Stomach (tissue), 19 donors: ENCODE measurements at places on chromosomes 6 and 20. TPM values are rescaled to one million over a fixed set of nuclear protein-coding genes. Genes with fewer than 3 reads are reported as not detected.
A peak's percentile ranks its signal among the peaks of the same experiment; 100 is the strongest.

The OPRM1 gene
- total RNA-seq = not detected

DNA sequence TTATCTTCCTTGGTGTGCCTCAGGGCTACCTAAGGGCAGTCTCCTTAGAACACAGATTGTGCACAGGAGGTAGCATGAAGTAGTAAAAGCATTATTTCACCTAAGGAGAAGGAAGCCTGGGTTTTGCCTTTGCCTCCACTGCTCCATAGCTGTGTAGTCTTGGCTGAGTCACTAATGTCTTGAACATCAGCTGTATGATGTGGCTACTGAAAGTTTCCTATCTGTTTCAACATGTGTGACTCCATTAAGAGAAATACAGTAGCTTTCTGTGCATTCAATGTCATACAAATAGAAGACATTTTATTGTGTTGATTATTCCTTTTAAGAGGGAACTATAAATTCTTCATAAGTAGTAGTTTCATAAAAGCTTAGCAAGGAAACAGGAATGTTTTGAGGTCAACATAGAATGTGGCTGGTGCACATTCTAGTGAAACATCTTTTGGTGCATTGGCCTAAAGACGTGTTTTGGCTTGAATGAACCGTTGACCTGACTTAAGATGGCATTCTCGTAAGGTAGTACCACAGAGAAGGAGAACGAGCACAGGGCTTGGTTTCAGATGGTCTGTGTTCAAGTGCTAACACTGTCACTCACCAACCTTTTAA lies 70.6 kb downstream of the CTNNBL1 start:
- no peaks in the 10 kb centered on the region for H3K4me1 ChIP-seq
- no peak overlapping the region for H3K4me3 ChIP-seq
- peaks cover 55% of the 10 kb centered on the region for H3K36me3 ChIP-seq
- no peaks in the 10 kb centered on the region for H3K27me3 ChIP-seq
- no peak overlapping the region for H3K27ac ChIP-seq

DNA sequence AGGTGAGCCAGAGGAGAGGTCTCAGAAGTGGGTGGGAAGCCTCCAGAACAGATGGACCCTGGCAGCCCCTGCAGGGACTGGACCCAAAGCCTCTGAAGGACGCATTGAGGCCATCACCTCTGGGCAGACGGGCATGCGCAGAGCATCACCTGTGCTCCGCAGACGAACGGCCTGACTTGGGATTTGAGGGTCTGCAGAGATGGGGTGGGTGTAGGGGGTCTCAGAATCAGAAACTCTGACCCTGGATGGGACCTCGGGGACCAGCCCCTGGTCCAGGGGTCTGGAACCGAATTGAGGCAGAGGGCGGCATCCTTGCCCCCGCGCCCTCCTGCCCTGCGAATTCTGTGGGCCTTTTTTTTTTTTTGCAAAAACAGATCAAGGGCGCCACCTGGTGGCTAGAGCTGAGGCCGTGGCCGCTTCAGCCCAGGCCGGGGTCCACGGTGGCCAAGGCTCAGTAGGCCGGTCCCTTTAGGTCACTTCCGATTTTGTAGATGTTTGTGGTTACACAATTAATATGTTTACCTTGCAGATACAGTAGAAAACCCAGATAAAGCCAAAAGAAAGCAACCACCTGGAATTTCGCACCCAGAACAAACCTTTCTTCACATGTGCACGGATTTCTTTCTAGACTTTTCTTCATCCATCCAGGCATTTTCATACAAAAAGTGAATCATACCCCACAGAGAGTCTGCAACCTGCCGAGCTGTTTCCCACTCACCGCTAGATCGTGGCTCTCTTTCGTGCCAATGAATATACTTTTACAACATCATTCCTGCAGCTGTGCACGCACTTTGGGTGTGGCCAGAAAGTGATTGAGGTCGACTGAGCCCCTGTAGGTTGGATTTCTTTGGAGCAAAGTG lies 25.9 kb downstream of the ZBP1 start:
- H3K4me1 ChIP-seq = peaks cover 15% of the 10 kb centered on the region
- no peaks in the 10 kb centered on the region for H3K36me3 ChIP-seq
- peaks cover 20% of the 10 kb centered on the region for H3K27me3 ChIP-seq
- no peak overlapping the region for H3K27ac ChIP-seq
- DNase-seq = peak; percentile 62

DNA sequence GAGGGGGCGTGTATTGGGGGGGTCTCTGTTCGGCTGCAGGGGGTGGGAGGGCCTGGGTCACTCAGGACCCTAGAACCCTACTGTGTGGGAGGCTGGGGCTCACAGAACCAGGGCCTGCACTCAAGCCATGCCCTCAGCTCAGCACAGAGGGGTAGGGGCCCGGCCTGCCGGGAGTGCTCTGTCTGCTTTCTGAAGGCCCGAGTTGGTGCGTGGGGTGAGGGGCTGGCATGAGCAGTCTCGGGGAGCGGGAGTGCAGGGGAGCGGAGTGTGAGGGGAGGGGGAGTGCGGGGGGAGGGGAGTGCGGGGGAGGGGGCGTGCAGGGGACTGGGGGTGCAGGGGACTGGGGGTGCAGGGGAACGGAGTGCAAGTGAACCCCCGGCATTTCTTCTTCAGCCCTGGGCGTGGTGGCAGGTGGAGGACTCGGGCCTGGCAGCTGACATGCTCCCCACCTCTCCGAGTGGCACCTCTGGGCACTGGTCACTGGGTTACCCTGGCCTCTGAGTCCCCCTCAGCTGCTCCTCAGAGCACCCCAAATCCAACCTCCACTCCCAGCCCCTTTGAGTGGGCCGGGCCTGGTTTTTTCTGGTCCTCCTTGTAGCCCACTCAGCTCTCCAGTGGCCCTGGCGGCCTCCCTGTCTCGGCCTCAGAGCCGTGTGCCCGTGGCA lies 1.0 kb downstream of the COL20A1 start:
- H3K36me3 ChIP-seq = peaks cover 3% of the 10 kb centered on the region
- no peak for DNase-seq
- H3K27me3 ChIP-seq = peaks cover 56% of the 10 kb centered on the region
- H3K27ac ChIP-seq = no peak overlapping the region

GRCh38 chr6:13453771-13454251 lies 33.6 kb downstream of the GFOD1 start:
- DNase-seq = no peak
- peak overlapping the region; percentile 44 for H3K27ac ChIP-seq
- no peaks in the 10 kb centered on the region for H3K27me3 ChIP-seq
- H3K36me3 ChIP-seq = no peaks in the 10 kb centered on the region
- no peak overlapping the region for H3K4me3 ChIP-seq

GRCh38 chr6:33907227-33907626 lies 103.4 kb upstream of the MLN start:
- peaks cover 17% of the 10 kb centered on the region for H3K27me3 ChIP-seq
- H3K27ac ChIP-seq = no peak overlapping the region
- no peak overlapping the region for H3K4me3 ChIP-seq
- no peak for DNase-seq
- no peaks in the 10 kb centered on the region for H3K4me1 ChIP-seq

DNA sequence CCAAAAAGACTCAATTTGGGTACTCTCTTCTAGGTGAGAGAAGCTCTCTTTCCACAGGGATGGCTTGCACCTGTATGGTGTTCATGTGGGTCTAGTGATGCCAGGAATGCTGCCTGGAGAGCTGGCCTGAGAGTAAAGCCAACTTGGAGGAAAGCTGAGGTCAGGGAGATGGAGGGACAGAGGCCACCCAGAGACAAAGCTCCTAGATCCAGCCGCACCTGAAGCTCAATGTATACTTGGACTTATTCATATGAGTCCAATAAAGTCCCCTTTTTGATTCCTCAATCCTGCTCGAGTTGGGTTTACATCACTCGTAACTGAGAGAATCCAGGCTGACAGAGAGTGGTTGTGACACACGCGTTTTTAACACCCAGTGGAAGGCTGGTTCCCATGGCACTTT lies 33.8 kb downstream of the SULF2 start:
- no peak overlapping the region for H3K4me3 ChIP-seq
- no peak for DNase-seq
- no peaks in the 10 kb centered on the region for H3K4me1 ChIP-seq
- no peaks in the 10 kb centered on the region for H3K27me3 ChIP-seq

DNA sequence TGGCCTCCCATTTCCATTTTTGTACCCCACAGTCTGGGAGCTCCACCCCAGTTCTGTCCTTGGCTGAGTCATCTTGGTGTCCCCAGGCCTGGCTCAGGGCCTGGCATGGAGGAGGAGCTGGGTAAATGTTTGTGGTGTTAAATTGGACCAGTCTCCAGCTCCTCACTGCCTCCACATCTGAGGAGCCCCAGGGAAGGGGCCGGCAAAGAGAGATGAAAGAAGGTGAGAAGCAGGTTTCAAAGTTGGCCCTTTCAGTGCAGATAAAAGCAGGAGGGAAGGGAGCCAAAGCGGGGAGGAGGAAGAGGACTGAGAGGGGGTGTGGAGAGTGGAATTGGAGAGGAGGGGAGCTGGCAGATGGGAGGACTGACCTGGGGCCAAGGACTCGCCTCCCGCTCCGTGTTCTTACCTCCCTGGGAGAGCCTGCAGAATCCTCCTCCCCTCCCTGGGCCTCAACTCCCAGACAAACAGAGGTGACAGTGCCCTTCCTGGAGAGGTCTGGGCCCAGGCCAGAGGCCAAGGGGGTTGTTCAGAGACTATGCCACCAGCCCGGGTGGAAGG lies 89.0 kb downstream of the CD40 start:
- H3K27ac ChIP-seq = no peak overlapping the region
- peaks cover 93% of the 10 kb centered on the region for H3K27me3 ChIP-seq
- DNase-seq = no peak
- H3K4me1 ChIP-seq = peaks cover 7% of the 10 kb centered on the region
- H3K36me3 ChIP-seq = no peaks in the 10 kb centered on the region

- no peaks in the 10 kb centered on the region for H3K27me3 ChIP-seq
- H3K36me3 ChIP-seq = no peaks in the 10 kb centered on the region
- no peaks in the 10 kb centered on the region for H3K4me1 ChIP-seq
- DNase-seq = no peak
Measured at GRCh38 chr6:131998255-131998982, 47.2 kb upstream of the CCN2 start.

DNA sequence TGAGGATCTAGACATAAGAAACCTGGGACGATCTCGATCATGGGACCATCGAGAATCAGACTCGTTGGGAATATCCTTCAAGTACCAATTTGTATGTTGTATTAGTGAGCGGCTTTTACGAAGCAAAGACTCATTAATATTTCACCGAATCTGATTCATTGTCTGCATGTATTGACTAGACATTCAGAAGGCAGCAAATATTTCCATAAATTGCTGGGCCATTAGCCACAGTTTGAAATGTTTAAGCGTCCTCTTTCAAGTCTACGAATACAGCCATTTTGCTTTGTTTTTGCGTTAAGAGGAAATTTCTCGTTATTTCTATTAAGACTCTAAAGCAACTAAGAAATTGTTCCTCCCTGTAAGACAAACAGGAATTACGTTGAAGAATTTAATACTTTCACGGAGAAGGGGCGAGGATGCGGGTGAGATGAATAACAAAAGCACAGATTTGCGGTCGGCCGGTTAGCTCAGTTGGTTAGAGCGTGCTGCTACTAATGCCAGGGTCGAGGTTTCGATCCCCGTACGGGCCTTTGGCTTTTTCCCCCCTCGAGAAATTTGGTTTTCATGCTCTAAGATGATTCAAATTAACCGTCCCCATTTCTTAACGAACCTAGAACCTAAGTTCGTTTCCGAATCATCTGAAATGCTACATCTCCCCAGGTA lies 18.5 kb downstream of the POM121L2 start:
- H3K36me3 ChIP-seq = no peaks in the 10 kb centered on the region
- H3K4me1 ChIP-seq = no peaks in the 10 kb centered on the region
- H3K4me3 ChIP-seq = no peak overlapping the region
- no peak overlapping the region for H3K27ac ChIP-seq
- DNase-seq = no peak

GRCh38 chr20:49540687-49541435 lies 27.1 kb downstream of the PTGIS start:
- DNase-seq = no peak
- no peak overlapping the region for H3K4me3 ChIP-seq
- H3K27ac ChIP-seq = no peak overlapping the region
- H3K36me3 ChIP-seq = peaks cover 57% of the 10 kb centered on the region
- no peaks in the 10 kb centered on the region for H3K4me1 ChIP-seq

DNA sequence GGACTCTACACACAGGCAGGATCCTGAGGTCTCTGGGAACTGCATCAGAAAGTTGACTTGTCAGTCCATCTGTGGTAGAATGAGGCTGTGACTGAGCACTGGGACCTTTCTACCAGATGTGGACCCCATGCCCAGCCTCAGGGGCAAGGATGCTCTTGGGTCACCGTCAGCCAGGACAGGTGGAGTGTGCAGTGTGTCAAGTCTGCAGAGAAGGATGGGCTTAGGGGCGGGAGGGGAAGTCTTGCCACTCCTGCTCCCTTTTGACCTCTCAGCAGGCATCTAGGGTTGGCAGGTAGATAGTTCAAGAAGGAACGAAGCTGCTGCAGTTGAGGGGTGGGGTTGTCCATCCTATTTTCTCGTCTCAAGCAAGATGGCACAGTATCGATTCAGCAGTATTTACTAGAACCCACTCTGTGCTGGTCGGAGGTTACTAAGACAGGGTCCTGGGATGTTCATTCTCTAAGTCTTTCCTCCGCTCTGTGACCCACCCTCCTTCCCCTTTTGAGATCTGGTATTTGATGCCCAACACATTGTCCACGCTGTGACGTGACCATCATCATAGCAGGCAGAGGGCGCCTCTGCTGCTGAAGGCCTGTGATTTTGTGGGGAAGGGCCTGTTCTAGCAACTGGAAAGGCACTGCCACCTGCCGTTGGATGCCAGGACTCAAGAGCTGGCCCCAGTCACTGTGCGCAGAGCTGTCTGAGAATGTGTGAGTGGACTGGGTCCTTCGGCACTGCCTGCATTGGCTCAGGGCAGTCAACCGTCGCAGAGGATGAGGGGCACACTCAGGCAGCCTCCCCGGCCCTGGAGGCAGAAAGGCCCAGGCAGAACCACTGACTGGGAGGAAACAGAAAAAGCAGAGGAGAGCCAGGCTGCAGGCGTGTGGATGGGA lies 23.2 kb downstream of the RBCK1 start:
- peak; percentile 91 for DNase-seq
- H3K36me3 ChIP-seq = peaks cover 92% of the 10 kb centered on the region
- H3K27me3 ChIP-seq = no peaks in the 10 kb centered on the region
- no peak overlapping the region for H3K4me3 ChIP-seq
- H3K4me1 ChIP-seq = no peaks in the 10 kb centered on the region

GRCh38 chr6:66995669-66996068 lies 1288.6 kb upstream of the EYS start:
- no peak for DNase-seq
- H3K36me3 ChIP-seq = no peaks in the 10 kb centered on the region
- no peaks in the 10 kb centered on the region for H3K4me1 ChIP-seq
- no peaks in the 10 kb centered on the region for H3K27me3 ChIP-seq

- H3K36me3 ChIP-seq = no peaks in the 10 kb centered on the region
- H3K27ac ChIP-seq = no peak overlapping the region
- peaks cover 41% of the 10 kb centered on the region for H3K4me1 ChIP-seq
- no peak overlapping the region for H3K4me3 ChIP-seq
- no peaks in the 10 kb centered on the region for H3K27me3 ChIP-seq
Measured at GRCh38 chr20:41391587-41392001, 25.0 kb upstream of the EMILIN3 start.
